Fibroblast of upper back skin (primary cell): ENCODE measurements at places on chromosomes 6 and 20.
A peak's percentile ranks its signal among the peaks of the same experiment; 100 is the strongest.

- peak; percentile 77 for DNase-seq
Observed at GRCh38 chr6:30842754-30843610, 41.3 kb upstream of the DDR1 start.

- no peak for DNase-seq
Observed at GRCh38 chr6:83313882-83314281, 117.0 kb downstream of the ME1 start.

DNA sequence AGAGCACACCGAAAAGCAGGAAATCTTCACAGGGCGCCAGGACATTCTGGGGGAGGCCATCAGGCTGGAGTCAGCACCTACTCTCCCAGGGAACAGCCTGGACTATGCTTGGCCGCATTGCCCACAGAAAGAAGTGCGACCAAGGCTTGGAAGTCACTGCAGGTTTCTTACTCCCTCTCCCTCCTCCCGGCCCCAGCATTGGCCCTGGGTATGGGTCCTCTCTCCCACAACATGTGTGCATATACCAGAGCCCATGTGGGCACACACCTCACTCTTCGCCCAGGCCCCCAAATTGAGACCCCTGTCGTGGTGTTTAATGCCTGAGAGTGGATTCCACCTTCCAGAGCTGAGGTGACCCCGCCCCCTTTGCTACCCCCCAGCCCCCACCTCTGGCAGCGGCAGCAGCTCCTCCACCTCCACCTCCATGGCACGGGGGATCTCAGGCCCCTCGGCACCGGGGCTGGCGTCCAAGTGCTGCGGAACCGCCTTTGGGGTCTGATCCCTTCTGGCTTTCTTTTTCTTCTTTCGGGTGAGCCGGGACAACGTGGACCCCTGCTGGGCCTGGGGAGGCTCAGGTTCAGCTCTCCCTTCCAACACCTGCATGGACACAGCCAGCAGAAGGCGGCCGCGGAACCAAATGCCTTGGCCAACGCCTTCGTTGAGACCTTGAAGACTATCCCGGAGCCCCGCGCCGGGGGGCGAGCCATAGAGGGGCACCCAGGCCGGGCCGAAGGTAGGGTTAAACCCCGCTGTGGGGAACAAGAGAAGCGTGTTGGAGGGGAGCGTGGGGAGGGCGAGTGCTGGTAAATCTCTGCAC lies 15.2 kb upstream of the SPAG4 start:
- no peak for DNase-seq

DNA sequence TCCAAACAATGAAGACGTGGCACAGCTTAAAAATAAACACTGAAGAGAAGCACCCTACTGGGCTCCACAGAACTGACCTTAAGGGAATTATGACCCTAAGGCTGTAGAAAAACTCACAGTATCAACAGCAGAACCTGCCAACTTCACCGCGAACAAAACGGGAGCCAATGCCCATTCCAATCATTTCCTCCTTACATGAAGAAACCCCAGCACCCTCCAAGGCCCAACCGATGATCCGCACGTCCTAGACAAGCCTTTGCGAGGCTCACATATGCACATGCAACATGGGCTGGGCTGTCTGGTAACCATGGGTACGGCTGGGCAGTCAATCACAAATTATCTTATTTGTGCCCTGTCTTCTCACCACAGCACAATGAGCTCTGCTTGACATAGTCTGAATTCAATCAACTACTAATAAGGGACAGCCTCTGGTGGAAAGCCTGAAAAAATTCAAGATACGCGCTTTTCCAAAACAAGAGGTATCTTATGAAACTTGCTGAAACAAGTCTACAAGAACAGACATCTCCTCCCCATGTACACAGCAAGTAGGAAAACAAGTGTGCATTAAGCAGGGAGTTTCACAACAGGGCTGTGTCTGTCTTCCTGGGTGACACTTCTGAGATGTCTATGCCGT lies 1.7 kb downstream of the DIDO1 start:
- peak; percentile 31 for DNase-seq

DNA sequence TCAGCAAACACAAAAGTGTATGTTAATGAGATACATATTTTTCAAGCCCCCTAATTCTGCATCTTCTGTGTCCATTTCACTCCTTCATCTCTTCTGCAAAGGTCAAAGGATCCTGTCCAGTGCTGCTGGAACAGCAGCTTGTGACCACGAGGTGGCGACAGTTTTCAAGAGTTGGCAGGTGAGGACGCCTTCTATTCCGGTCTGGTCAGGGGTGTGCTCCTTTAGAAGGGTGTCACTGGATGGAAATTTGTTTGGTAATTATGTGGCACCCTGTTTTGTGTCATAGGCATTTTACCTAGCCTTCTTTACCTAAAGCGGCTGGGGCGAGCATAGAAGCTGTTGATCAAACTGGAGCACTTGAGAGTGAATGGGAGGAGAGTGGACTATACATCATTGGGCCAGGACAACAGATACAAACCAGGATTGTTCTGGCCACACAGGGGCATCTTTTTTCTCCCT lies 32.9 kb upstream of the ERVFRD-1 start:
- DNase-seq: peak; percentile 72

- DNase-seq: no peak
Observed at GRCh38 chr6:21595285-21596144, 2.0 kb downstream of the SOX4 start.

- DNase-seq: no peak
Observed at GRCh38 chr20:642398-643174, 10.4 kb downstream of the SRXN1 start.

DNA sequence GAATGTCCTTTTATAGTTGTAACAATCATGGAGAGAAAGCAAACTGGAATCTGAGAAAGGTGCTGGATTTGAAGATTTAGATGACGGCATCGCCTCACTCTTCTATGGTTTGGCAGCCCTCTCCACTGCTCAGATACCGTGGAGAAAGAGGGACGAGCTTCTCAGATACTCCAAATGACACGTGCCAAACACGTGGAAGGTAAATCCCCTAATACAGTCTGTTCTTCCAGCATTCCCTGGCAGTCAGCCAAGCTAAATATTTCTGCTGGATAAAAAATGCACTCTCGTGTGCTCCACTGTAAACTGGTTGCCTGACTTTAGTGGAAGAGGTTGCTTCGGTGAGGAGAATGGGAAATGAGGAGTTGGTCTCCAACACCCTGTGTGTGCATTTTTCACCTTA lies 16.7 kb upstream of the PRDM1 start:
- DNase-seq: peak; percentile 94

DNA sequence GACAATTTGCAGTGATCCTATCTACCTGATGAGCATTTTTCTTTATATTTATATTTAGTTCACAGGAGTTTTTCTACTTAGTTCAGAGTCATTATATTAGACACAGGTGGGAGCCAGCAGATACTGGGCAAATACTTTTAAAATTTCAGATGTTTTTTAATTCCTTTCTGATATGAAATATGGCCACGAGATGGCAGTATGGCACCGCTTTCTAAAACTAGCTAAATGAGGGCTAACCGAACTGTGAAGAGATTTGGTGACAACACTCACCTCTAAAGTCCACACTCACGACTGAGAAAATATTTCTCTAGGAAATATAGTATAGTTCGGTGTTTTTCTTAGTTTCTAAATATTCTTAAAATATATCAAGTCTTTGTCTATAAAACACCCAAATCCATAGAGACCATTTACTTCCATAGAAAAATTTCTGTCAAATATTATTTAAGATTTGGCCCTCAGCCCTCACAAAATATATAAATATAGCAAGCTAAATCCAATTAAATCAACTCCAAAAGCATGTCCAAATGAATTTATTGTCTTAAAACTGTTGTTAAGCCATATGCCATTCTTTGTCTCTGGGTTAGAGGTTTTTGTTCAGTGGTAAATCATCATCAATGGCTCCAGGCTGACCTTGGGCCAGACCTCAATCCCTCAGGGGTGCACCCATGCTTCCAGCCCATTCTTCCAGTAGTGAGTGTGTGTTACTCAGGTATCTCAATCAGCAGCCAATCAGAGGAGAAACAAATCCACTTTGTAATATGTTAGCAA lies 63.6 kb downstream of the HUS1B start:
- peak; percentile 61 for DNase-seq

DNA sequence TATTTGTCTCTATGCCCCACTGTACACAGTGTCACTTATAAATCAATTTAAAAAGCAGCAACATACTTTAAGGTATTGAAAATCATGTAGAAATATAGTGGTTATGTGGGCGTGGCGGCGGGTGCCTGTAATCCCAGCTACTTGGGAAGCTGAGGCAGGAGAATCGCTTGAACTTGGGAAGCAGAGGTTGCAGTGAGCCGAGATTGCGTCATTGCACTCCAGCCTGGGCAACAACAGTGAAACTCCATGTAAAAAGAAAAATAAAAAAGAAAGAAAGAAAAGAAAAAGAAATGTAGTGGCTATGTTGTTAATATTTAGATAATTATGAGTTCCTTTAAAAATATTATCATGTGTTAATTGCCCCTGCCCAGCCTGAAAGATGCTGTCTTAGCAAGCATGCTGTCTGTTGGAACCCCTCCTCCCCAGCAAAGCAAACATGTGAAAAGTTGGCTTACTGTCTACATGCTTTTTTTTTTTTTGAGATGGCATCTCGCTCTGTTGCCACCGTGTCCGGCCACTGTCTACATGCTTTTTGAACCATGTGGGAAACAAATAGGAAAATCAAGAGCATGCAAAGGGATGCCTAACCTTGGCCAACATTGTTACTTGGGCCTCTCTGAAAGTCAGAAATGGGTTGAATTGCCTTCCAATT lies 151.4 kb upstream of the TSHZ2 start:
- DNase-seq: no peak

DNA sequence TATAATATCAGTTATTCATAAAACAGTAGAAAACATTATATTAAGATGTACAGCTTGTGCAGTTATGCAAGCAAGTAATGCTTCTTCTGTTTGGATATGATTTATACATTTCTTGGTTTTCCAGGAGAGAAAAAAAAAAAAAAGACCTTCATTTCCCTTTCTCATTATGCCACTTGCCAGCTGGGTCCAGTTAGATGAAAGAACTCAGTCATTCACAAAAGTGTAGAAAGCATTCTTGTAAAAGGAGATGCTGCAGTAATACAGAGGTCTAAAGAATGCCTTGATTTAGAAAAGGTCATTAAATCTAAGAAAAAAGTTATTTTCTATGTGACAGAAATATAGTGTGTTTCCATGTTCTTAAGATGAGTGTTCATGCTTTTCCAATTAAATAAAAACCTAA lies 7.4 kb downstream of the PDE7B start:
- no peak for DNase-seq

DNA sequence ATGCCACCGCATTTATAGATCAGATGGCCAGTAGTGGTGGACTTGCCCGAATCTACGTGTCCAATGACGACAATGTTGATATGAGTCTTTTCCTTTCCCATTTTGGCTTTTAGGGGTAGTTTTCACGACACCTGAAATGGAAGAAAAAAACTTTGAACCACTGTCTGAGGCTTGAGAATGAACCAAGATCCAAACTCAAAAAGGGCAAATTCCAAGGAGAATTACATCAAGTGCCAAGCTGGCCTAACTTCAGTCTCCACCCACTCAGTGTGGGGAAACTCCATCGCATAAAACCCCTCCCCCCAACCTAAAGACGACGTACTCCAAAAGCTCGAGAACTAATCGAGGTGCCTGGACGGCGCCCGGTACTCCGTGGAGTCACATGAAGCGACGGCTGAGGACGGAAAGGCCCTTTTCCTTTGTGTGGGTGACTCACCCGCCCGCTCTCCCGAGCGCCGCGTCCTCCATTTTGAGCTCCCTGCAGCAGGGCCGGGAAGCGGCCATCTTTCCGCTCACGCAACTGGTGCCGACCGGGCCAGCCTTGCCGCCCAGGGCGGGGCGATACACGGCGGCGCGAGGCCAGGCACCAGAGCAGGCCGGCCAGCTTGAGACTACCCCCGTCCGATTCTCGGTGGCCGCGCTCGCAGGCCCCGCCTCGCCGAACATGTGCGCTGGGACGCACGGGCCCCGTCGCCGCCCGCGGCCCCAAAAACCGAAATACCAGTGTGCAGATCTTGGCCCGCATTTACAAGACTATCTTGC lies 725 bp downstream of the EEF1A1 start:
- peak; percentile 80 for DNase-seq

- no peak for DNase-seq
Observed at GRCh38 chr20:3871550-3872265, 17.5 kb upstream of the PANK2 start.

GRCh38 chr20:10527781-10528180 lies 92.7 kb downstream of the SLX4IP start:
- DNase-seq: no peak

GRCh38 chr6:107784669-107785068 lies 39.4 kb downstream of the SCML4 start:
- DNase-seq: no peak

DNA sequence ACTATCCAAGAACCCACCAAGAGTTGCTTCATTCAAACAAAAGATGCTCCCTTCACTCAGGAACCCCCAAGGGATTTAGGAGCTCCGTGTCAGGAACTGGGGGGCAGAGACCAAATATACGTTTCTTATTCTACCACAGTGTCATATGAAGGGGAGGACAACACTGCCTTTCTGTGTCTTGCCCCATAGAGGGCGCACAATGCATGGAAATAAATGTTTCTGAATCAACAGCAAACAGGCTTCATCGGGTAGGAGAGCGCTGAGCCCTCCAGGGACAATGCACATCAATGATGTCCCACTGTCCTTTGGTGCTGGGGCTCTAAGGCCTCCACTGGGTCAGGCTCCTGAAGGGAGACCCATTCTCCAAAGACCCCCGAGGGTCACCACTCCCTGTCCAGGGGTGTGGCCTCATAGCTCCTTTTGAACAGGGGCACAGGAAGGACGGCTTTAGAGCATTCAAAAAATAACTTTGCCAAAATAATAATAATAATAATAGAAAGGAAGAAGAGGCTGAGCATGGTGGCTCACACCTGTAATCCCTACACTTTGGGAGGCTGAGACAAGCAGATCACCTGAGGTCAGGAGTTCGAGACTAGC lies 31.1 kb downstream of the PLG start:
- peak; percentile 30 for DNase-seq

DNA sequence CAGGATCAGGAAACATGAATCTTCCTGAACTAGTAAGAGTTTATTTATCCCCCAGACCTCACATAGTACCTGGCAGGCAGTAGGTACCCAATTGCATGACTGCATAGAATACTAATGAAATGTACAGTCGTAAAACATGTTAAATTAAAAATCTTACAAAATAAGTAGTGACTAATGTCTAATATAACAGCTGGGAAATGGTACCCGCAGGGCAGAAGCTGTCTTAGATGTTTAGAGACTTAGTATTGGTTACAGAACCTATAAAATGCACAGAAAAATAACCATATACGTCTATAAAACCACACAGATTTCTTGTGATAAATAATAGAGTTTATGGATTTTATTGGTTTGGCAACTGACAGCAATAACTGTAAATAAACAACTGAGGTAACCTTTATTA lies 139.1 kb upstream of the GMDS start:
- no peak for DNase-seq
